ENCODE measurements at places on chromosomes 4 and X.
A peak's percentile ranks its signal among the peaks of the same experiment; 100 is the strongest.

- DNase-seq: peak; percentile 25
- peak overlapping the region; percentile 77 for H3K27ac ChIP-seq
- H3K27me3 ChIP-seq: no peaks in the 10 kb centered on the region
- peaks cover 7% of the 10 kb centered on the region for H3K4me1 ChIP-seq
- peak overlapping the region; percentile 79 for H3K4me3 ChIP-seq
Observed at GRCh38 chr4:124713185-124713592, 657 bp upstream of the ANKRD50 start.

DNA sequence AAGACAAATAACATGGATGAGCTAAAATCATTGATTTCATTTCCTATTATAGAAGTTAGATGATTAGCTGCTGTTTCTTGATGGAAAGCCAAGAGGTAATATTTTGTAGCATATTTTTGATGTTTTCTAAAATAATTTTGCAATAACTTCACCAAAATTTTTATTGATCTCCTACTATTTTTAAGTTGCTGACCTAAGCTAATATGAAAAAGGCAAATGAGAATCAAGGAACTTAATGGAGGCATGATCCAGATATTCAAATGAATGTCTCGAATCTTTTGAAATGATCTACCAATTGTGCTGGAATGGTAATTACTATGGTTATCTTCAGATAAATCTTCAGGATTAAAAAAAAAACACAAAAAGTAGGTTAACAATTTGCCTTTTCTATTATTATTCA, 1591.4 kb upstream of the PCDH7 start:
- no peaks in the 10 kb centered on the region for H3K27me3 ChIP-seq
- H3K27ac ChIP-seq: no peak overlapping the region
- H3K4me1 ChIP-seq: no peaks in the 10 kb centered on the region
- no peak for DNase-seq

- no peaks in the 10 kb centered on the region for H3K36me3 ChIP-seq
- no peaks in the 10 kb centered on the region for H3K27me3 ChIP-seq
- no peaks in the 10 kb centered on the region for H3K4me1 ChIP-seq
- no peak overlapping the region for H3K4me3 ChIP-seq
Observed at GRCh38 chr4:35105486-35105885, 1138.8 kb downstream of the ARAP2 start.

DNA sequence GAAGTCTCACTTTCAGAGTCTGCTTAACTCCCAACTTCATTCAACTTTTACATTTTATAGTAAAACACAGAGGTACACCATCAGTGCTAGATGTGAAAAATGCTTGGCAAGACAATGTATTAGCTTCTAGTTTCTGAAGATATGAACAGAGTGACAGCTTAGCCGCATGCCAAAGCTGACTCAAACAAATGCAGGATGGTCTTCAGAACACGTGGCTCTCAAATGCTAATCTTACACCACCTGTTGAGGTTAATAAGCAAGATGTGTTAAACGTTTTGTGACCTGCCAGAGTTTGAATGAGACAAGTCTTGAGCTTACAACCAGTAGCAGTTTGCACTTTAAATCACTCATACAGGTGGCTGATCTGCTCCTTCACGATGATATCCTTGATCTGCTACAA, 18.9 kb upstream of the GPM6B start:
- no peaks in the 10 kb centered on the region for H3K4me1 ChIP-seq
- no peaks in the 10 kb centered on the region for H3K36me3 ChIP-seq
- no peak for DNase-seq
- no peaks in the 10 kb centered on the region for H3K27me3 ChIP-seq

GRCh38 chrX:13898083-13898482, 81.2 kb upstream of the GPM6B start:
- H3K27me3 ChIP-seq: no peaks in the 10 kb centered on the region
- no peak overlapping the region for H3K4me3 ChIP-seq
- no peaks in the 10 kb centered on the region for H3K4me1 ChIP-seq
- H3K36me3 ChIP-seq: no peaks in the 10 kb centered on the region
- DNase-seq: peak; percentile 3

DNA sequence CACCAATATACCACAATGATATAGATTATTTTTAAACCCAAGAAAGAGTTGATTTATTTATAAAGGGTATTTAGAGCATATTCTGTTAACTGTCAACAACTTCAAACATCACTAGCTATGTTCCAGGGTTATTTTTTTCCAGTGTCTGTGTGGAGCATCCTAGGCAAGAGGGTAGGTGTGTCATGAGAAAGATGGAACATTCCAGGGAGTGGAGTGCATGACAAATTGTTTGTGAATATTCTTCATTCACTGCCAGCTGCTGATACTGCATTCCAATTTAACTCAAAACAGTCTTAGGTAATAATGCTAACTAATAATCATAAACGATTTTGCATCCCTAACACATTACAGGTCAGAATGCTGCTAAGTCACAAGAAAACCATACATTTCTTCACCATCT, 148.7 kb upstream of the RASGEF1B start:
- H3K4me1 ChIP-seq: peaks cover 2% of the 10 kb centered on the region
- no peak for DNase-seq
- H3K27me3 ChIP-seq: no peaks in the 10 kb centered on the region
- H3K4me3 ChIP-seq: no peak overlapping the region

GRCh38 chrX:40263014-40263560, 165.3 kb upstream of the BCOR start:
- H3K27ac ChIP-seq: no peak overlapping the region
- no peaks in the 10 kb centered on the region for H3K36me3 ChIP-seq
- no peak for DNase-seq
- H3K4me3 ChIP-seq: no peak overlapping the region
- no peaks in the 10 kb centered on the region for H3K27me3 ChIP-seq
- H3K4me1 ChIP-seq: peaks cover 2% of the 10 kb centered on the region

- H3K4me1 ChIP-seq: peaks cover 26% of the 10 kb centered on the region
- peak; percentile 44 for DNase-seq
Observed at GRCh38 chrX:119784747-119785446, 6.5 kb downstream of the RPL39 start.

- no peaks in the 10 kb centered on the region for H3K27me3 ChIP-seq
- DNase-seq: no peak
- no peaks in the 10 kb centered on the region for H3K36me3 ChIP-seq
- no peaks in the 10 kb centered on the region for H3K4me1 ChIP-seq
- no peak overlapping the region for H3K4me3 ChIP-seq
- no peak overlapping the region for H3K27ac ChIP-seq
Observed at GRCh38 chr4:24884902-24885301, 27.9 kb downstream of the CCDC149 start.

DNA sequence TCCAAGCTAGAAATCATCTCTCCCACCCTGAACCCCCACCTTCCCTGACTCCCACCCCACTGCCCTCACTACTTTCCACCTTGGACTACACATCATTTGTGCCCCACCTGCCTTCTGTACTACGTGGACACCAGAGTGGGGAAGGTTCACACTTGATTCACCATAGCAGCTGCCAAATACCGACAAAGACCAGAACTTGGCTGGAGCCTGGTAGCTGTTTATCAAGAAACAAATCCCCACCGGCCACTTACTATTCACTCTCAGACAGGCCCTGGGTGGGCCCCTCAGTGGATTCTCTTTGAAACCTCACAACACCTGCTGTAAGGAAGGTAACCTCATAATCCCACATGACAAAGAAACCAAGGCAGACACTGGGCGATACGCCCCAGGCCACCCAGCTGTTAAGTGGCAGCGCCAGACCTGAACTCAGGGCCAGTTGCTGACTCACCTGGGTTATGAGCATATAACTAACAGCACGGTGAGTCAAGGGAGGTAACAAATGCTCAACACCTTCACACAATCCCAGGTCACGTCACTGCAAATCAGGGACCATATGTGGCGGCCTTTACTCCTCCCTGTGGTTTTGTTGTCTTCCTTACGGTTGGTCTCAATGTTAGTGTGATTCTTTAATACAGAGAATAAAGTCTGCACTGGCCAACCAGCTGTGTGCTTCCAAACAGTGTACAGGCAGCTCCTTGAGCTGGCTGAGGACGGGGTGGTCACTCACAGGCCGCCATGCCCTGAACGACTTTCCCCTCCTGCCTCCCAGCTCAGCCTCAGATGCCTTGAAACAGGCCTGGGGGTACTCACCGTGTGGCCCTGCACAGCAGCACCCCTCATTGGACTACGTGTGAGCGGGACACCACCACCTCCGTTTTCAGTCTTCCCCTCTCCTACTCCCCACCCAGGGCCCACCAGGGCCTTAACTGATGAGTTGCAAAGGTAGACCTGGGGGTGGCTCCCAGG, 7.5 kb downstream of the WDR1 start:
- DNase-seq: no peak
- H3K27ac ChIP-seq: peak overlapping the region; percentile 84
- peak overlapping the region; percentile 50 for H3K4me3 ChIP-seq
- peaks cover 73% of the 10 kb centered on the region for H3K36me3 ChIP-seq

- H3K4me3 ChIP-seq: no peak overlapping the region
- no peak for DNase-seq
- H3K27me3 ChIP-seq: no peaks in the 10 kb centered on the region
- no peak overlapping the region for H3K27ac ChIP-seq
- H3K4me1 ChIP-seq: peaks cover 5% of the 10 kb centered on the region
Observed at GRCh38 chrX:40908857-40909475, 173.6 kb upstream of the MED14 start.

DNA sequence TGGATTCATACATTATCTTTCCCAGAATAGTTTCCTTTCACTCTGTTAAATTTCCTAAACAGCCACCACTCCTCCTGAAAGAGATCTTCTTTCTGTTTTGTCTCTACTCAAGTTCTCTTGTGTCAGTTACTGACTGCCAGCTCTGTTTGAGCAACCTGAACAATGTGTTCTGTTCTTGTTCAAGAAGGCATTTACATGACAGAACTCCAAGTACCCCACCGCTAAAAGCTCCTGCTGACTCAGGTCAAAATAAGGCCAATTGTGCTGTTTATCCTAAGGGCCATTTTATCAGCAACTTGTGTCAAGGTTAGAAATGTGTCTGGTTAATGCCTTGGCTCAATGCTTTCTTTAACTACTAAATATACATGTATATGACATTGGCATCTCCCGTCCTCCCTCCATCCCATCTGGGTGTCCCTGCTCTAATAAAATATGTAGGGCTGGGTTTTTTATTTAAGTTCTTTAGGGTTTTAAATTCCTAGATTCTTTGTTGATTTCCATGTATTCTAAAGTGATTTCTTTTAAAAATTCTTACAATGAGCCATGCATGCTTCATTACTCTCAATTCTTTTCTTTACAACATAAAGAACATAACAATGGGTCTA, 144.3 kb upstream of the PAQR3 start:
- DNase-seq: no peak
- no peak overlapping the region for H3K27ac ChIP-seq
- peaks cover 3% of the 10 kb centered on the region for H3K36me3 ChIP-seq
- no peaks in the 10 kb centered on the region for H3K27me3 ChIP-seq
- H3K4me3 ChIP-seq: no peak overlapping the region

- no peak for DNase-seq
- peaks cover 21% of the 10 kb centered on the region for H3K36me3 ChIP-seq
- peaks cover 45% of the 10 kb centered on the region for H3K4me1 ChIP-seq
- no peak overlapping the region for H3K4me3 ChIP-seq
Observed at GRCh38 chrX:66009231-66009845, 30.5 kb downstream of the VSIG4 start.

DNA sequence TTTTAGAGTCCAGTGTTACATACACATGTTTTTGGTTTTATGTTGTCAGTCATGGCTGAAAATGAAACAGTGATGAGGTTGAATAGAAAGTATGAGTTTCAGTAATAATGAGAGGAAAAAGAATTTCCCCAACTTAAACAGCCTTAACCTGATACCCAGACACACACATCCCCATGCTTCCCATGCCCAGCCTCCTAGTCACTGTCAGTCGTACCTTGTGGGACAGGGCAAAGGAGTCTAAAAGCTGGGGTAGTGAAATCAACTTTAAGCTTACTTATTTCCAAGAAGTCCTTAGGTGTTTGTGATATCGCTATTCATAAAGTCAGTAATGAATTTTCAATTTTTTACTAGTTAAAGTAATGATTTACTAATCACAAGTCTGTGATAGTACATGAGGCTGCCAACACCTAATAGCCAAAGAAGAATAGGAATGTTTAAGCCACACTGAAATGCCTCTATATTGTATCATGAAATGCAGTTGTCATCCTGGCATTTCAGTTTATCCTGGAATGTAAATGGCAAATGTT, 24.3 kb upstream of the GPR34 start:
- peaks cover 11% of the 10 kb centered on the region for H3K36me3 ChIP-seq
- peaks cover 41% of the 10 kb centered on the region for H3K4me1 ChIP-seq
- peak; percentile 26 for DNase-seq
- peak overlapping the region; percentile 92 for H3K27ac ChIP-seq
- H3K27me3 ChIP-seq: no peaks in the 10 kb centered on the region

DNA sequence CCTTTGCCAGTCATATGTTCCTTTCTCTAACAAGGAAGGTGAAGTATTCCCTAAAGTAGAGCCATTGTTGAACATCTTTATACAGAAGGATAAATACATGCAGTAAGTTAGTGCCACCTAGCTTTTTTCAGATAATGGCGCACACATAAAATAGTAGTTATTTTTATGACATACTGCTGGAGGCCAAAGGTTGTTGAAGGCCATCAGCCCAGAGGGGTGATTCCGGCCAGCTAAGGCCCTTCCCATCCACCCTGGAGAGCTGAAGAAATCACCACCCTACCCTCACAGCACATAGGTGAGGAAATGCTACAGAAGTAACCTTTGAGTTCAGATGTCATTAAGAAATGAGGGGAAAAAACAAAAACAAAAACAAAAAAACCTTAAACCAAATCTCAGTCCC, 102.2 kb upstream of the MAP3K15 start:
- H3K27ac ChIP-seq: no peak overlapping the region
- peaks cover 3% of the 10 kb centered on the region for H3K36me3 ChIP-seq
- peaks cover 7% of the 10 kb centered on the region for H3K4me1 ChIP-seq
- DNase-seq: no peak

DNA sequence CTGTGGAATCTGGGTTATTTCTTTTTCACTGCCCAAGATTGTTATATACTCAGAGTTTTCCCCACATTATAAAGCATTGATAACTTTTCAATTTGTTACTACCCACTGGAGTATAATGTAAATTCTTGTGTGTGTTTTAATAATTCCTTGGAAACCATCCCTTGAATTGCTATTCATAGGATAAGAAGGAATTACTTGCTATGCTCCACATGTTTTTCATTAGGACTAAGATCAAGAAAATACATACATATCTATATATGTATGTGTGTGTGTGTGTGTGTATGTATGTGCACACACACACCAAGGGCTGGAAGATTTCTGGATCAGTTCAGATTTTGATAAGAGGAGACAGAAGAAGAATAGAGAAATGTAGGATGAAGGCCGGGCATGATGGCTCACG, 206.4 kb upstream of the JADE1 start:
- H3K27ac ChIP-seq: no peak overlapping the region
- no peaks in the 10 kb centered on the region for H3K4me1 ChIP-seq
- no peak overlapping the region for H3K4me3 ChIP-seq
- no peaks in the 10 kb centered on the region for H3K36me3 ChIP-seq
- DNase-seq: no peak

- peaks cover 44% of the 10 kb centered on the region for H3K27me3 ChIP-seq
- peak; percentile 33 for DNase-seq
- peak within 1 kb of the TSS; percentile 74 for H3K4me3 ChIP-seq
- H3K27ac ChIP-seq: no peak within 1 kb of the TSS
Observed at GRCh38 chr4:76305971-76306881, at the start of gene STBD1. STBD1 (plus strand) TSS chr4:76306733; CDS start chr4:76306770, 37 bp downstream.

GRCh38 chrX:153450949-153451277, 5.1 kb upstream of the TREX2 start:
- H3K27me3 ChIP-seq: no peaks in the 10 kb centered on the region
- H3K36me3 ChIP-seq: no peaks in the 10 kb centered on the region
- no peaks in the 10 kb centered on the region for H3K4me1 ChIP-seq
- no peak overlapping the region for H3K4me3 ChIP-seq

- no peaks in the 10 kb centered on the region for H3K4me1 ChIP-seq
- DNase-seq: no peak
- no peaks in the 10 kb centered on the region for H3K36me3 ChIP-seq
- H3K27ac ChIP-seq: no peak overlapping the region
- no peak overlapping the region for H3K4me3 ChIP-seq
Observed at GRCh38 chr4:36039026-36039425, 205.3 kb downstream of the ARAP2 start.

Measured in activated naive CD8-positive, alpha-beta T cell treated with anti-CD3 and anti-CD28 coated beads for 36 hours (primary cell).